ENCODE measurements at places on chromosomes 7 and 10.

DNA sequence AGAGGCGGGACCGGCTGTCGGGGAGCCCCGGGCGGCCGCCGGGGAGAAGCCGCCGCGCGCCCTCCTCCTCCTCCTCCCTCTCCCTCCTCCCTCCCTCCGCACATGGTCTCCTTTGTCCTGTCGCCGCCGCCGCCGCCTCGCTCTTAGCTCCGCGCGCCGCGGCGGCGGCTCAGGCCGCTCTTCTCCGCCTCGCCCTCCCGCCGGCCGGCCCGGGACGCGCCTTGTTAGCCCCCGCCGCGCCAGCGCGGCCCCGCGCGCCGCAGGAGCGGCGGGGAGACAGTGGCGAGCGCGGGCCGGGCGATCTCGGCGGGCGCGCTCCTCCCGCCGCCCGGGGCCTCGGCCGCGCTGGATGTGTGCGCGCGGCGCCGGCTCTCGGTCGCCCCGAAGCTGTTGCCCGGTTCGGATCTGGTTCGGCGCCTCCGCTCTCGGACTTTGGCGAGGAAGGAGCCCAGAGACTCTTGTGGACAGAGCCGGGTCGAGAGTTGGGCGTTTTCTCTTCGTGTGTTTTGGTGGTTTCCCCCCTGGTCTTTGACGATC, 437.4 kb upstream of the GALNT17 start:
- peak; percentile 36 for DNase-seq

- no peak for DNase-seq
Measured at GRCh38 chr7:134747326-134747725, 32.1 kb upstream of the CALD1 start.

- DNase-seq: no peak
Measured at GRCh38 chr10:47164126-47164799, 135.7 kb upstream of the GDF10 start.

- no peak for DNase-seq
Measured at GRCh38 chr7:114589436-114589835, 174.8 kb downstream of the FOXP2 start.

DNA sequence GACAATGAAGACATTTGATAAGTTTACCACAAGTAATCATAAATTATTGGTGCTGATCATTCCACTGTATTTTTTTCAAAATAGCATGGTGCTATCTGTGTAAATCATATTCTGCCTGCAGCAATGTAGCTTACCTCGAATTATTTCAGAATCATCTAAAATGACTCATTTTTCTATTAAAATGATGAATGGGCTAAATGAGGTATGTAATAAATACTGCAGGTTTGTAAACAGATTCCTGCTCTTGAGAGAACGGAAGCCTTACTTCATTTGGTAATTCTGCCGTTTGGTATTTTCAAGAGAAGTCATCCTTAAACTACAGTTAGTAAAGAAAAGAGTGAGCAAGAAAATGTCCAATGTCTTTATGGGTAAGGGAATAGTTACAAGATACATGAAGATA, 115.9 kb downstream of the CHCHD3 start:
- DNase-seq: no peak

Data from NCI-H2029 (cell line).